Cortex of kidney (tissue), 1 donor: ENCODE measurements at places on chromosomes 16 and 17.

DNA sequence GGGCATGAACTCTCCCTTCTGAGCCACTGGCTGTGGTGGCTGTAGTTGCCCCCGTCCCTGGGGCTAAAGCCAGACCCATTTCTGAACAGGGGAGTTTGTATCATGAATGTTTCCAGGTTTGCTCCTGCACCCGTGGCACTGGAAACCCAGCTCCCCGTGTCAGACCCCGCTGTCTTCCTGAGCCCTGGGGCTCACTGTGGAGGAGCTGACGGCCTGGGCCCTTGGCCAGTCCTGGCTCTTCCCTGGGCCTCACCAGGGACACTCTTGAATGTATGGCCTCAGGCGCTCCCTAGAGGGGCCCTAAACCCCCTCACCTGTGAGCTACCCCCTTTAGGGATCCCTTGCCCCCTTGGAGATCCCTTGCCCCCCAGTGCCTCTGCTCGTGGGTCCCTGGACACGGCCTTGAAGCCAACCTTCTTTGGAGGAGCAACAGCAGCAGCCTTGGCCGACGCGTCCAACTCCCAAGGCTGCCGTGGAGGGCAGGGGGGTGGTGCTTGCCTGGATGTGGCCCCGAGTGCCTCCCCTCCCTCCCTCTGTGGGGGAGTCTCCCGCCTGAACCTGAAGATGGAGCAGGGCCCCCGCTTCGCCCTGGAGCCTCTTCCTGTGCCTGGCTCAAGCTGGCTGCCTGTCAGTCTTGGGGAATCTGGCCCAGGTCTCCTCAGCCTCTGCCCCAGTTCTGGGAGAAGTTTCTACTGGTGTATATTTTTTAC lies 15.9 kb downstream of the CASKIN2 start:
- no peak for DNase-seq

DNA sequence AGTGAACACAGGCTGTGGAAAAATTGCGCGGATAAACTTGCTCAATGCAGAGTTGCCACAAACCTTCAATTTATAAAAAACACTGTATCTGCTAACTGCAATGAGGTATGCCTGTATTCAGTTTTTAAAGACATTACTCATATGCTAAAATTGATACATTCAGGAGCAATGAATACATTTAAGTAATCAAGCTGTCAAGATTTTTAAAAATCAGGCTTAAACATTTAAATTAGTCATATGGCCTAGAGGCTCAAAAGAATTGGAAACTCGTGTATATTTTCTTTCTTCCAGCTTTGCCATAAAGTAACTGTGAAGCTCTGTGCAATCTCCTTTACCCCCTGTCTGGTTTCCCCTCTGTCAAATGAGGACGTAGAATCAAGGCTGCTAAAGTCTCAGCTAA lies 4.1 kb downstream of the SYNRG start:
- no peak for DNase-seq

DNA sequence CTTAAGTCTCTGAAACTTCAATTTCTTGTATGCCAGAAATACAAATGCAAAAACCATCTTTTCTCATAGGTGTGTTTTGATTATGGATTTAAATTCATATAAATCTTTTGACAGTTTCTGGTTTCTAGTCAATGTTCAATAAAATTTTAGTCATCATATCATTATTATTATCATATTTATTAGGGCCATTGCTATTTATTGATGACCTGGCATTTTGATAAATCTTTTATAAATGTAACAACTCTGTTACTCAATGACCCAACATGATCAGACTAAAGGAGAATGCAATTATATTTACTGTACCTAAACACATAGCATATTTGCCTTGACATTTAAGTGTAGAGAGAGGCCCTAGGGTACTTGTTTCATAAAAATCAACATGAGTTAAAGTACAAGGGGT lies 320.8 kb downstream of the CDH8 start:
- no peak for DNase-seq

- no peak for DNase-seq
Observed at GRCh38 chr17:16258901-16259300, 41.9 kb downstream of the PIGL start.

- DNase-seq: no peak
Observed at GRCh38 chr17:46000757-46001156, 1.7 kb downstream of the STH start.

DNA sequence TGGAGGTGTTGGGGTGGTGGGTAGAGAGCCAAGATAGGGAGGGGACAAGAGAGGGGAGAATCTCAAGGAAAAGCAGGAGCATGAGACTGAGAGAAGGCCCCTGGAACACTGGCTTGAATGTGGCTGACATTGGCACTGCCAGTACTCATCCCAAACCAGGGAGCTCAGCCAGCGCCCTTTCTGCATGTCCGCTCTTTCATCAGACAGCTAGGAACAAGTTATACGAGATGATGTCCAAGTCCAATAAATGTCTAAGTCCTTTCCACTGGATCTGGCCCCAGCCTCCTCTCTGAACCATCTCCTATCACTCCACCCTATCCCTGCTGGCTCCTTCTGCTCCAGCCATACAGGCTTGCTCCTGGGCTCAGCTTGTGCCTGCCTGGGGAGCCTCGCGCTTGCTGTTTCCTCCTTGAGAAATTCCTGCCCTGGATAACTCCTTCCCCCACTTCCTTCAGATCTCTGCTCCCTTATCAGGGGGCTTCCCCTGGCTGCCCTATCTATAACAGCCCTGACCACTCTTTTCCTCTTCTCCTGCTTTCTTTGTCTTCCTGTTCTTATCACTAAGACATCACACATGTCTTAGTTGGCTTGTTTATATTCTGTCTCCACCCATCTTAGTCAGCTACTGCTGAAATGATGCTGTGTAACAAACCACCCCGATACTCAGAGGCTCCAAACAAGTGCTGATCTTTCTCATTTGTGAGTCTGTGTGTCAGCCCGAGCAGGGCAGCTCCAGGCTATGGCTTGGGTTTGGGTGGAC lies 37.1 kb upstream of the MEOX1 start:
- no peak for DNase-seq

- no peak for DNase-seq
Observed at GRCh38 chr17:45739786-45740185, 44.3 kb upstream of the CRHR1 start.

GRCh38 chr17:76019833-76020467 lies 7.2 kb downstream of the EVPL start:
- DNase-seq: no peak

DNA sequence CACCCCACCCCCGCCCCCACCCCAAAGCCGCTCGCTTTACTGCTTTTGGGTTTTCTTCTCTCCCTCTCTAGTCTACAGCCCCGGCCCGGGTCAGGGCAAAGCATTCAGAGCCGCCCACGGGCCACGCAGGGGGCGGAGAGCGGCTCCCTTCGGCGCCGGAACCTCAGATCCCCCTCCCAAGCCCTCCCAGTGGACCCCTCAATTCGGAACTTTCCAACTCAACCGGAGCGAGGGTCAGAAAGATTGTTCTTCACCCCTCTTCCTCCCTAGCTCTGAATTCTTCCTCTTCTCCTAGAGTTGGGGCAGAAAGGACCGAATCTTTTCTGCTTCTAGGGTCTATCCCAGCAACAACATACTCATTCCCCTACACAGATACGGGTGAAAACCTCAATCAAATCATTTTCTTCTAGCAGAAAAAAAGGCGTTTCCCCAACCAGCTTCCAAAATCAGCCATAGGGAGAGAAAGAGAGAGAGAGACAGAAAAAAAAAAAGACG lies 1.0 kb downstream of the HOXB2 start:
- no peak for DNase-seq

GRCh38 chr17:48510761-48511604 lies 19.8 kb downstream of the HOXB1 start:
- DNase-seq: no peak

- no peak for DNase-seq
Observed at GRCh38 chr17:63984236-63984635, 11.5 kb upstream of the SCN4A start.

DNA sequence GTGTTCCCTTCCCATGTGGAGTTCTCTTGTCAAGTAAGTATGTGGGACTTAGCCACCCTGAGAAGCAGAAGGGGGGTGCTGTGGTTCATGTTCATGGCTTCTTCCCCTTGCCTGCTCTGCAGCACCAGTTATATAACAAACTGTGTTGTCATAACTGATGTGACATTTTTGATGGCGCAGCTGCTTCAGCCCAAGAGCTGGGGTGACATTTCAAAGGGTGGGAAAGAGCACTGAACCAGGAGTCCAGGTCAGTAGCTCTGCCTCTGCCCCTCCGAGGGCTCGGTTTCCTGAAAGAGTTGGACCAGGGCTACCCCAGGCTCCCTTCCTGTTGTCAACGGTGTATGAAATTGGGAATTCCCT lies 7.4 kb downstream of the GNAO1 start:
- no peak for DNase-seq

DNA sequence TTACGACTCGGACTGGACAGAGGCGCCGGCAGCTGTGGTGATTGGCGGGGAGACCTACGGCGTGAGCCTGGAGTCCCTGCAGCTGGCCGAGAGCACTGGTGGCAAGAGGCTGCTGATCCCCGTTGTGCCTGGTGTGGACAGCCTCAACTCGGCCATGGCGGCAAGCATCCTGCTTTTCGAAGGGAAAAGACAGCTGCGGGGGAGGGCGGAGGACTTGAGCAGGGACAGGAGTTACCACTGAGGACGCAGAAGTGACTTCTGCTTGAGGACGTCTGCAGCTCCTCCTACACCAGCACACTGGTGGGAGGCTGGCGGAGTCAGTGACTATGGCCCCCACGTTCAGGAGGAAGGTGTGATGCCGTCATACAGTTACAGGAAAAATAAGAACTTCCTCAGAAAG lies 9.7 kb downstream of the MRM3 start:
- DNase-seq: no peak

- no peak for DNase-seq
Observed at GRCh38 chr16:88477631-88478519, 24.8 kb downstream of the ZFPM1 start.

GRCh38 chr17:68334393-68334792 lies 43.1 kb downstream of the ARSG start:
- DNase-seq: no peak

- DNase-seq: no peak
Observed at GRCh38 chr17:67983383-67983688, 12.9 kb downstream of the C17orf58 start.

- no peak for DNase-seq
Observed at GRCh38 chr17:77129568-77130301, 11.0 kb upstream of the SEC14L1 start.

DNA sequence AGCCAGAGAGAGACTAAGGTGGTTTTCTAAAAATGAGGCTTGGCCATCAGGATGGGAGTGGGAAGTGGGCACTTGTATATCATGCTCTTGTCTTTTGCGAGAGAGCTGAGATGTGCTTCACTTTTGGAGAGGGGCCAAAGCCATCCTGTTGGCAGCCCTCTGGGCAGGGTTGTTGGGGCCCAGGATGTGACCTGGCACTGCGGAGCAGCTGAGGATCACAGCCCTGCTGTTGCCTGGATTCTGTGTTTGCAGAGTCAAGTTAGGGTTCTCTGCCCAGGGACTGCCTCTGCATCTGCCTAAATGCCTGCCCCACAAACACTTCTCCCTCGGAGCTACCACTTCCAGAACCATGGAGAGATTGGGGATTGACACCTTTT lies 71.2 kb downstream of the PLD6 start:
- no peak for DNase-seq

DNA sequence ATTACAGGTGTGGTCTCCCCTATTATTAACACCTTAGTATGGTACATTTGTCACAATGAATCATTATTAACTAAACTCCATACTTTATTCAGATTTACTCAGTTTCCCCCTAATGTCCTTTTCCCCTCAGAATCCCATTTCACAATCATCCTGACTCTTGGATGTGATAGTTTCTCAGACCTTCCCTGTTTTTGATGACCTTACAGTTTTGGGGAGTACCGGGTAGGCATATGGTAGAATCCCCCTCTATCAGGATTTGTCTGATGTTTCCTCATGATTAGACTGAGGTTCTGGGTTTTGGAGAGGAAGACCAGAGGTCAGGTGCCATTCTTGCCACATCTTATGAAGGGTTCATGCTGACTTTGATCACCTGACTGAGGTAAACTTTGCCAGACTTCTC lies 6.0 kb upstream of the ASB16 start:
- no peak for DNase-seq

DNA sequence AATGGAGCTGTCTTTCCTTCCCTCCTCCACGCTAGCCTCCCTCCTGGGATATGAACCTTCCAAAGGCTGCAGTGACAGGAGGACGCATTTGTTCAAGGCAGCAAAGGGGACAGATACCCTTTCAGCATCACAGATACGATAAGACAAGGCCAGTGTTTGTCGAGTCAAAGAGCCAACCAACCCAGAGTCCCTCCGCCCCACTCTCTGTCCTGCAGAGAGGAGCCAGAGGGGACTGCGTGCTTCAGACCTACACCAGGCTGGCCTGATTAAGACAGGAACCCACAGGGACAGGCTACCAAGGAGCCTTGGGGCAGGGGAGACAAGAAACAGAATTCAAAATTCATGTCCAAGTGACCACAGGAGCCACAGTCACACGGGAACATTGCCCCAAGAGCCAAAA lies 72.6 kb upstream of the CDH5 start:
- DNase-seq: no peak

DNA sequence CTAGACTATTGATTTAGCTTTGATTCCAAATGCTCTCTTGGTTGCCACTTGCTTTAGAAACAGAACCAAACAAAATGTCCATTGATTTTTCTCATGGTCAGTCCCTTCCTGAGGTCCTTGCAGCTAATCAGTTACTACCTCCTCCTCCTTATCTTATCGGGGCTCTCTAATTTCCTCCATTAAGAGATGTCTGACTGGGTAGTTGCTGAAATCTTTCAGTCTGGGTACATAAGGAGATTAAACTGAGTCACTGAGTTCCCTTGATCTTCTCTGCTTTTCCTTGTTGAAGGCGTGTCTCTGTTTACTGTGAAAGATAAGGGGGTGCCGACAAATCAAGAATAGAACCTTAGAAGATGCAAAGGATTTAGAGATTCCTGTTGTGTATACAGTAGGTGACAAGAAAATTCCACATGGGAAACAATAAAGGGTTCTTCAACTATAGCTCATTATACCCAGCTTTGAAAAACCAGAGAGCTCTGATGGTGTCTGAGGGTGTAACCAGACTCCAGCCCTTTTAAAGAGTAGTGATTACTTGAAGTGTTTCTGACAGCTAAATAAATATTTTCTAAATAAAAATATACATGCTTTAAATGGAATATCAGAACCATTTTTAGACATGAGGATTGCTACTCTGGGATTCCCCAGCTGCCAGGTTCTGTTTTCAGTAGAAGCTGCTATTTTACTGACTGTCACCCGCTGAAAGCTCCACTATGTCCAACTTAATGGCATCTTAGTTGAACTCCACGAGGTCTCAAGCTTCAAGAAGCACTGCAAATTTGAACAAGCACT lies 791.3 kb upstream of the SOX9 start:
- DNase-seq: no peak

GRCh38 chr16:20410121-20410723 lies 888 bp downstream of the ACSM5 start:
- no peak for DNase-seq

DNA sequence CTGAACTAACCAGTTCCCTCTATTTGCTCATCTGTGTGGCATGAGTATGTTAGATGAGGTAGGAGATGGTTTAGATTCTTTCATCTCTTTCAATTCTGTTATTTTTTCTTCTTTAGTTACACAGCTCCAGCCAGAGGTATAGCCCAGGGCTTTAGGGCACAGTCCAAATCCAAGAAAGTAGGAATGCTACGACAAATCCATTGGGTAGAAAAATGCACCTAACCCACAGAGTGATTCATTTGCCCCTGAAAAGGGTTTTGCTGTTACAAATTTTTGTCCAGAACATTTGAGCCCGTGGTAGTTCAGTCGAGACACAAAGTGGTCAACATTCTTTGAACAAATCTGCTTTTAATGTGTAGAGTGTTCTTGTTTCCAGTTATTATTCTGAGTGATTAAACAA lies 250.7 kb downstream of the HS3ST3A1 start:
- no peak for DNase-seq

- no peak for DNase-seq
Observed at GRCh38 chr16:88931373-88931900, 45.6 kb downstream of the CBFA2T3 start.

GRCh38 chr17:2962729-2963128 lies 100.7 kb downstream of the OR1D5 start:
- no peak for DNase-seq
